ENCODE measurements at places on chromosomes 1 and 21.

DNA sequence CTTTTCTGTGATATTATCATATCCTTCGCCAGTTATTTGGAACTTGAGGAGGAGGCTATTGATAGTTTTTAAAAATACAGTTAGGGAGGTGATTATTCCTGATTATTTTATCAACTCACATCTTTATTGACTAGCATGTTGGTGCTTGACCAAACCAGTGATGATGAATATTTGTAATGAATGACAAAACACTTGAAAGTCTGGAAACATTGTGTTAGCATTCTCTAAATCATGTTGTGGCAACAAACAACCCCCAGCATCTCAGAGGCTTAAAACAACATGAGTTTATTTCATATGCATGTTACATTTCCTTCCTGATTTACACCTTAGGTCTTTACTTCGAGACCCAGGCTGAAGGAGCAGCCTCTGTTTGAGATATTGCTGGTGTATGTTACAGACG is 10.7 kb upstream of the JUN start:
- no peak for DNase-seq

GRCh38 chr1:164575356-164575886 is 16.4 kb downstream of the PBX1 start:
- DNase-seq: no peak

DNA sequence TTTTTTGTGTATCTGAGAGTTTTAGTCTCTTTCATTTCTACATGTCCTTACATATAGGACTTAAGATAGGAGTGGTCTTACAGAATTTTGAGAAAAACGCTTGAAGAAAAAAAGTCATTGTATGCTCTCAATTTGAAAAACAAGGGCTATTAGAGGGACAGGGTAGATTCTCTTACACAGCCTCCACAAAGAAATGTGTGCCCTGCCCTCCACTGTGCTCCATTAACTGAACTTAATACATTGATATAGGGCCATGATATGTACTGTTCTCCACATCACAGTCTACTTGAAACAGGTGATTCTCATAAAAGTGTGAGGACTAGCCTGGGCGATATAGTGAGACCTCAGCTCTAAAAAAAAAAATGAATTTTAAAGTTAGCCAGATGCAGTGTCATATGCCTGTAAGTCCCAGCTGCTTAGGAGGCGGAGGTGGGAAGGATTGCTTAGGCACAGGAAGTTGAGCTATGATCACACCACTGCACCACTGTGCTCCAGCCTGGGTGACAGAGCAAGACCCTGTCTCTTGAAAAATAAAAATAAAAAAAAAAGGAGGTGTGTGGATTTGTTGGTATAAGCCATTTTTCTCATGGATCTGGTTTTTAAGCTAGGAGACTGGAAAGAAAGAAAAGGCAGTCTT is 77.0 kb downstream of the HMCN1 start:
- DNase-seq: no peak

GRCh38 chr1:212293579-212293978 is 8.4 kb downstream of the PPP2R5A start:
- peak; percentile 27 for DNase-seq

DNA sequence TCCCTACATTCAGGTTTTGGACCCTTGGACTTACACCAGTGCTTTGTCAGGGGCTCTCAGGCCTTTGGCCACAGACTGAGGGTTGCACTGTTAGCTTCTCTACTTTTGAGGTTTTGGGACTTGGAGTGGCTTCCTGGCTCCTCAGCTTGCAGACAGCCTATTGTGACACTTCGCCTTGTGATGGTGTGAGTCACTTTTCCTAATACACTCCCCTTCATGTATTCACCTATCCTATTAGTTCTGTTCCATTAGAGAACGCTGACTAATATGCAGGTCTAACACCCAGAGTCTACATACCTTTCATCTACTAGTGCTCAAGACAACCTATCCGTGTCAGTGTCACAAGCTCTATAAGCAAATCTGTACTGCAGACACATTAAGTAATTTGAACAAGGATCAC is 605.3 kb downstream of the KCNT2 start:
- DNase-seq: no peak

- no peak for DNase-seq
Measured at GRCh38 chr1:177568622-177569021, 397.9 kb downstream of the BRINP2 start.

DNA sequence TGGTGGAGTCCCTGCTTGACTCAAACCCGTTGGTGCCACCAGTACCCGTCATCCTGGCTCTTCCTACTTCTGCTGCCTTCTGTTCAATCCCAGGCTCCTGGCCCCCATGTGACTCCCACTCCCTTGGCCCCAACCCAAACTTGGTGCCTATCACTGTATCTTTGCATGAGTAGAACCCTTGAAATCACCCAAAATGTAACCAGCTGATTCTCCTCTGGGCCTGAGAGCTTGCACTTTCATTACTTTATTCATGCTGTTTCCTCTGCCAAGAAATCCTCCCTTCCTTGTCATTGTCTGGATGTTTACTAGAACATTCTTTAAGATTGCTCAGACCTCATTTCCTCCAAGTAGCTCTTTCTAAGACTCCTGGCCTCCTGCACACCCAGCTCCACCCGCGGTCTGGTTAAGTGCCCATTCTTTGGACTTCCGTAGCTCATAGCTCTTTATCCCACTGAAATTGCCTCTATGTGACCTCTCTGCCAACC is 15.7 kb downstream of the PTAFR start:
- DNase-seq: peak; percentile 69

GRCh38 chr1:198318085-198318484 is 161.3 kb downstream of the NEK7 start:
- no peak for DNase-seq

GRCh38 chr1:30882678-30883388 is 25.7 kb downstream of the SDC3 start:
- DNase-seq: no peak

DNA sequence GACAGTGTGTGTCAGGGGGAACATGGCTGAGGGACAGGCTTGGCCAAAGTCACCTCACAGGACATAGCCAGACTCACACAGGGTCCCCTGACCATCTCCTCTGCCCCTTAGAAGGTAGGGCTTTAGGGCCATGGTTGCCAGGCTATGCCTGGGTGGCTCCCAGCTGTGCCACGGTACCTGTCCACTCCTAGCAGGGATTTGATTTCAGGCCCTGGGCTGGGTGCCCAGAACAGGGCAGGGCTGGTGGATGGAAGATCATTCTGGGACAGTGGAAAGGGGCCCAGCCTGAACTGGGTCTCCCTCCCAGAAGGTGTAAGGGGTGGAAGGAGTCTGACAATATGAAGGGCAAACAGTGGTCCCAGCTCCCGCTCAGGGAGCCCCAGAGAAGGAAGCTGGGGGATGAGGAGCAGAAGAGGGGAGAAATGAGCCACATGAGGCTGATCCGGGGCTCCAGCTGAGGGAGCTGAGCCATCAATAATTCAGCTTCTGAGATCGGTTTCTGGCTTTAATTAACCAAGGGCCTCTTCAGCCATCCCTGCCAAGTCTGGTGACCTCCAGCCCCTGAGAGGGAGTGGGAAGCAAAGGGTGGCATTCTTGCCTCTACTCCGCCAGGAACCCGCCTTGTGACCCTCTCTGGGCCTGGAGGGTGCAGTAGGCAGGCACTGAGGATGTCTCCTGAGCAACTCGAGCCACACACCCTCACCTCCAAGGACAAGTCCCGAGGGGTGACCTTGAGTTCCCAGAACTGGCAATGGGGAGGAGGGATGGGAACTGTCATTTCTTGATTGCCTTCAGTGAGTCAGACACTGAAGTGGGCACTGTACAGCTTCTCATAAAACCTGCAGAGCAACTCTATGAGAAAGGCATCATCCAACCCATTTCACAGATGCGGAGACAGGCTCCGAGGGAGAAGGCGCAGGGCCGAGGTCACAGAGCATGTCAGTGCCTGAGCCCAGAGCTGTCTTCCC is 2.1 kb downstream of the CD164L2 start:
- no peak for DNase-seq

GRCh38 chr1:212970085-212970484 is 19.7 kb downstream of the VASH2 start:
- no peak for DNase-seq

- DNase-seq: no peak
Measured at GRCh38 chr1:36339615-36340014, 16.2 kb upstream of the EVA1B start.

DNA sequence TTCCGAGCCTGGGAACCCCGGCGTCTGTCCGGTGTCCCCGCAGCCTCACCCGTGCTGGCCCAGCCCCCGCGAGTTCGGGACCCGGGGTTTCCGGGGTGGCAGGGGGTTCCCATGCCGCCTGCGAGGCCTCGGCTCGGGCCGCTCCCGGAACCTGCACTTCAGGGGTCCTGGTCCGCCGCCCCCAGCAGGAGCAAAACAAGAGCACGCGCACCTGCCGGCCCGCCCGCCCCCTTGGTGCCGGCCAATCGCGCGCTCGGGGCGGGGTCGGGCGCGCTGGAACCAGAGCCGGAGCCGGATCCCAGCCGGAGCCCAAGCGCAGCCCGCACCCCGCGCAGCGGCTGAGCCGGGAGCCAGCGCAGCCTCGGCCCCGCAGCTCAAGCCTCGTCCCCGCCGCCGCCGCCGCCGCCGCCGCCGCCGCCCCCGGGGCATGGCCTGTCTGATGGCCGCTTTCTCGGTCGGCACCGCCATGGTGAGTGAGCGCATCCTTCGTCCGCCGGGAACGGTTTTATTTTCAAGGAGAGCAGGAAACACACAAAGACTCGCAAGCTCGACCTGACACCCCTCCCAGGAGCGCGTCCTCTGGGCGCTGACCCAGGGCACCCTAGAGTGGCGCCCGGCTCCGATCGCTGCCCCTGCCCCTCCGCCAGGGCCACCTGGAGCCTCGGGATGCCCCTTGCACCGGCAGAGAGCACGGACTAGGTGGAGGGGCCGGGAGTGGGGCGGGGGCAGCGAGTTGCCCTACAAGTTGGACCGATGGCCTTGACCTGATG is at the start of gene ABCG1:
Gene ABCG1, plus strand, starts transcription at position 305 of the 770 bp plus-strand sequence. Its CDS starts 123 bp downstream, at position 428.
- DNase-seq: no peak

DNA sequence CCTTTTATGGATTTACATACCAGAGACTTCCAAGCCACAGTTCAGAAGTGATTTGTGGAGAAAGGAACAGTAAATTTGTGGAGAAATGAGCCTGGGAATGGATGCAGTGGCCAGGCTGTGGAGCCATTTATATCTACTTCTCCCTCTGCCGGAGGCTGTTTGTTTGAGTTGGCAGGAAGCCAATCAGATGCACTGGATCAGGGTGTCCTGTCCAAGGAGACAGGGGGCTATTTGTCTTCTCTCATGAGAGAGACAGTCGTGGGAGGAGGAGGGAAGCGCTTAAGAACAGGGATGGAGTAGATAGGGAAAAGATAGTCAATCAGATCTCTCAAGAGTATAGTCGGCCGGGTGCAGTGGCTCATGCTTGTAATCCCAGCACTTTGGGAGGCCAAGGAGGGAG is 2.8 kb upstream of the HAPLN2 start:
- DNase-seq: no peak

DNA sequence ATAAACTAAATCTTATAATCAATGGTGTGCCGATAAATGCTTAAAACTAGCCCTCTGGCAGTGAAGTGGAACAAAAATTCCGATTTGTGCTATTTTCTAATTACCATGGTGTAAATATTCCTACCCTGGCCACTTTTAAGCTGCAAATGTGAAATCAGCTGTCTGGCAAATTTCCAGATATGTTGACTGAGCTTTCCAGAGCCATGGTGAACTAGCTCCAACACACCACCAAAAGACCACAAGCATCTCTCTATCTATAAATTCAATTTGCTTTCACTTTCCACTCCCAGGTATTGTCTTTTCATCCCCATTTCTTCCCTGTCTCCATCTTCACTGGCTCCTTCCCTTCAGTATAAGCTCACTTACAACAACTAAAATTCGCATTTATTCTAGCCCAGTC is 152.3 kb upstream of the RGS18 start:
- DNase-seq: no peak

DNA sequence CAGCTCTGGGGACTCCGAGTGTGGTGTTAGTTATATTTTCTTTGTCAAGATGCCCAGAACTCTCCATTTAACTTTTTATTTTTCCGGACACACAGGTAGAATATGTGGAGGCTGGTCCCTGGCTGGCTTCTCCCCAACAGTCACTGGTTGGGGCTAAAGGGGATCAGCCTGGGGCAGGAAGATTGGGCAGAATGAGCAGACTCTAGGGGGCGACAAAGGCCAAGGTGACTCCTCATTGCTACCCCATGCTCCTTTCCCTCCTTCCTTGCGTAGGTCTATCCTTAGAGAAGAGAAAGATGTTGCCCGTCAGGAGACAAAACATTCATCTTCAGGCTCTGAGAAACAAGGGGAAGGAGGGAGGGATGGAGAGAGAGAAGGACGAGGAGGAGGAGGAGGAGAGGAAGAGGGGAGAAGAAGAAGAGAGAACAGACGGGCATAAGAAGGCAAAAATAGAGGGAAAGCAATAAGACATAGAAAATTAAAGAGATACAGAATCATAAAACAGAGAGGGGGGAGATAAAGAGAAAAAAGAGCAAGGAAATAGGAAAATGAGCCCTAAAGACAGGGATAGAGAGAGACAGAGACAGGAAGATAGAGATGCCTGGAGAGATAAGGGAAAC is 89.9 kb downstream of the FOXD2 start:
- no peak for DNase-seq

- DNase-seq: no peak
Measured at GRCh38 chr1:233326811-233327650, 493 bp upstream of the MAP3K21 start.

- peak; percentile 73 for DNase-seq
Measured at GRCh38 chr1:174990382-174990999, 9.3 kb upstream of the CACYBP start.

- DNase-seq: no peak
Measured at GRCh38 chr1:95226781-95227660, 7.0 kb upstream of the RWDD3 start.

DNA sequence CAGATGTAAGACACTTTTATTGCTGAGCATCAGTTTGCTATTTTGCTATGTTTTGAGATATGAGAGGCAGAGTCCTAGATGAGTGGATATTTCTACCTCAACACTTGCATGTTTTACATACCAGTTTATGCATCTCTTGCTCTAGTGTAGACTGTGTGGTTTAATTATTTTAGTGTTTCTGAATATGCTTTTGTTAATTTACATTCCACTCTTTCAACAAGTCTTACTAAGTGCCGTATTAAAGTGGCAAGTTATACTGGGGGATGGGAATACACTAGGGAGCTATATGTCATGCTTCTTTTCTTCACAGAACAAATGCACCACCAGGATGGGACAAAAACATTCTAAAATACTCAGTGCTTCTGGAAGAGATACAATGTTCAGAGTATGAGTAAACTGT is 507.7 kb upstream of the PRMT6 start:
- DNase-seq: no peak

DNA sequence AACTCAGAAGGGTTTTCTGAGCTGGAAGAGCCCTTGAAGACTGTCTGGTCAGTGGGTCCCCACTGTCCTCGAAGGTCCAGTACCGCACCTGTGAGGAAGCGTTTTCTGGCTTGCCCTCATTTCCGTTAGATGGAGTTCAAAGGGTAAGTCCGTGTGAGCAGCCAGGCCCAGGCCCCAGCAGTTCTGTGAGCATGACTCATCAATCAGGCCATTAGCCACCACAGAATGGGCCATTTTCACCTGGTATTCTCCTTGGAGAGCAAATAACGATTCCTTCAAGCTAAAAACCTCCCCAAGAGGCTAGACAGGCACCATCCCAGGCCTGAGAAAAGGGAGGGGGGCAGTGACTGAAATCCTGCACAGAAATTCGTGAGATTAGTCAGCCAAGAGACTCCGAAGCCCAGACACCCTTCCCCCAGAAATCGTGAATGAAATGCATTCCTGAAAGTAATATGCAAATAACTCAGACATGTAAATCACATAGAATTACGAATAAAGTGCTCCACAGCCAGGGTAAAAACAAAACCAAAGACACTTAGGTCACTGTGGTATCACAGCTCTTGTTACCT is 66.0 kb downstream of the BCAR3 start:
- DNase-seq: peak; percentile 72
